Activated CD4-positive, alpha-beta T cell treated with anti-CD3 and anti-CD28 coated beads, Interleukin-2, amount 50 U/mL, for 4 hours (primary cell): ENCODE measurements at places on chromosomes 7 and 10.
A peak's percentile ranks its signal among the peaks of the same experiment; 100 is the strongest.

DNA sequence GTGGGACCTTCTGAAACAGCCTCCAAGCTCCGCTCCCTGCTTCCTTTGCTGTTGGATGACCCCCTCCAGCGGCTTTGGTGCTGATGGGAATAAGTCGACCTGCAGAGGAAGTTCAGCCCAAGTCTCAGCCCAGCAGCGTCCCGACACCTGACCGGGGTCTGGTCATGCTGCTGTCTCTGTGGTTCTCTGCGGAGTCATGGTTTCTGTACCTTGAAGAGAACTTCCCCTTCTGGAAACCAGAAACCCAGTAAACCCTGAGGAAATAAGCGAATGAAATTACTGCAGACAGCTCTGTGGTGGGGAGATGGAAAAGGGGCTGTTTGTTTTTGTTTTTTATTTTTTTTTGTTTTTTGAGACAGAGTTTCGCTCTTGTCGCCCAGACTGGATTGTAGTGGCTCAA, 18.3 kb upstream of the ZNF12 start:
- no peak for DNase-seq

DNA sequence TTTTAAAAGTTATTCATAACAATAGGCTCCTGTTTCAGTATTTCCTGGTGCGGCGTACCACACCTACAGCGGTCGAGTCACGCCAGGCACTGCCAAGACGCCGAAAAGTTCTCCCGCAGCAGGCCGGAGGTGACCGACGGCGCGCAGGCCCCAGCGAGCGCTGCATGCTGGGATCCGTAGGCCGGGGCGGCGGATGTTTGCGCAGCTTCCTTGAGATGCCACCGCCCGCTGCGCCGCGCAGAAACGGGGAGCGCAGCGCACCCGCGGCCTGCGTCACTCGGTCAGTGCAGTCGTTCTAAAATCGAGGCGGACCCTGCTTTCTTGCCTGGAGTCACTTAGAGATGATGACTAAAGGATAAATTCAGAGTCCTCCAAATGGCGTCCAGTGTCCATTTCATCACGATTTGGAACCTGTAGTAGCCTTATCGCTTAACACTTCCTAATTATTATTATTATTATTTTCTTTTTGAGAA, 1.3 kb upstream of the KIF11 start:
- peak; percentile 84 for DNase-seq

- DNase-seq, result no peak
Observed at GRCh38 chr7:48173756-48174382, 2.6 kb downstream of the ABCA13 start.

GRCh38 chr10:95655571-95656290, 780 bp downstream of the ALDH18A1 start:
- DNase-seq, result peak; percentile 22

GRCh38 chr7:73451780-73452398, 18.3 kb downstream of the FZD9 start:
- no peak for DNase-seq

- DNase-seq, result no peak
Observed at GRCh38 chr10:79021331-79021907, 47.3 kb upstream of the ZMIZ1 start.

- no peak for DNase-seq
Observed at GRCh38 chr10:35412900-35413491, 76.7 kb downstream of the CCNY start.

DNA sequence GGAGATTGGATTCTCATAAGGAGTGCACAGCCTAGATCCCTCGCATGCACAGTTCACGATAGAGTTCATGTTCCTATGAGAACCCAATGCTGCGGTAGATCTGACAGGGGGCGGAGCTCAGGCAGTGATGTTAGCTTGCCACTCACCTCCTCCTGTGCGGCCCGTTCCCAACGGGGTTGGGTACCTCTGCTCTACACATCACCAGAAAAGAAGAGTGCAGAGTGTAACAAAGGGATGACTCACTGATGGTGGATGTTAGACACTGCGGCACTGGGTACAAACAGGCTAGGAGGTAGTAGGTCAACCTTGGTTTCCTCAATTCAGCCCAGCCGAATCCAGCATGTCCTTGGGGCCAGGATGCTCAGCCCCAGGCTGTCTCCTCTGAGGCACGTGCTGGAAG, 66.8 kb upstream of the CHST15 start:
- no peak for DNase-seq

DNA sequence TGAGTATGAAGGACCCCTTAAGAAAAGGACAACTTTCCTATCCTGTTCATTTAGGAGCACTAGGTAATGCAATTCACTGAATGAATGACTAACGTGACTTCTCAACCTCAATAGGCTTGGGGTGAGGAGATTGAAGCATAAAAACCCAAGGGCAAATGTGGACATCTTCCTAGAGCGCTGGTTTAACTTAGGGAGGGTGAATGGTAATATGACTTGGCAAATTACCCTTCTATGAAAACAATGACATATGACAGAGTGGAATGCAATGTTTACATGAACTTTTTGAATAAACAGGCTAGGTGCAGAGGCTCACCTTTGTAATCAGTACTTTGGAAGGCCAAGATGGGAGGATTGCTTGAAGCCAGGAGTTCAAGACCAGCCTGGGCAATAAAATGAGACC, 83.9 kb upstream of the ANK3 start:
- DNase-seq, result no peak

DNA sequence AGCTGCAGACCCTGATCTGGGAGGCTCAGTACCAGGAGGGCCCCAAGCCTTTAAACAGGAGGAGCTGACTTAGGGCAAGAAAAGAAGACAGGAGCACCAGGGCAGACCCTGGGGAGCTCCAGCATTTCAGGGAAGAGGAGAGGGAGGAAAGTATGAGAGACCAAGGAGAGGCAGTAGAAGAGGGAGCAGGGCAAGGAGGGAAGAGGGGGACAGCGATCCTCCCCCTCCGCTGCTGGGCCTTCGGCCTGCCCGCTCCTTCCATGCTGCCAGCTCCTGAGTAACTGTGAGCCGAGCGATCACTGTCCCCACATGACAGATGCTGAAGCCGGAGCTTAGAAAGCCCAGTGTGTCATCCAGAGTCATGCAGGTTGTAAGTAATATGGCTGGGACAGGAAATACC, 65.9 kb downstream of the ALOX5 start:
- DNase-seq, result no peak

DNA sequence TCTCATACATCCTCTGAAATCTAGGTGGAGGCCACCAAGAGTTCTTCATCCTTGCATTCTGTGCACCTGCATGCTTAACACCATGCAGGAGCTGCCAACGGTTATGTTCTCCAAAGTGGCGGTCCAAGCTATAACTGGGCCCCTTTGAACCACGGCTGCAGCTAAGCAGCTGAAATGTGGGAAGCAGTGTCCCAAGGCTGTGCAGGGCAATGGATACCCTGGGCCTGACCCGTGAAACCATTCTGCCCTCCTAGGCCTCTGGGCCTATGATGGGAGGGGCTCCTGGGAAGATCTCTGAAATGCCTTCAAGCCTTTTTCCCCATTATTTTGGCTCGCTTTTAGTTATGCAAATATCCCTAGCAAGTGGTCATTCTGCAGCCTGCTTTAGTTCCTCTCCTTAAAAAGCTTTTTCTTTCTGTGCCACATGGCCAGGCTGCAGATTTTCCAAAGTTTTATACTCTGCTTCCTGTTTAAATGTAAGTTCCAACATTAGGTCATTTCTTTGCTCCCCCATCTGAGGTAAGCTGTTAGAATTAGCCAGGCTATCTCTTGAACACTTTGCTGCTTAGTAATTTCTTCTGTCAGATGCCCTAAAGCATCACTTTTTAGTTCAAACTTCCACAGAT, 7.7 kb upstream of the GTPBP4 start:
- no peak for DNase-seq

- DNase-seq, result no peak
Observed at GRCh38 chr10:11825796-11826414, 2.7 kb downstream of the PROSER2 start.

DNA sequence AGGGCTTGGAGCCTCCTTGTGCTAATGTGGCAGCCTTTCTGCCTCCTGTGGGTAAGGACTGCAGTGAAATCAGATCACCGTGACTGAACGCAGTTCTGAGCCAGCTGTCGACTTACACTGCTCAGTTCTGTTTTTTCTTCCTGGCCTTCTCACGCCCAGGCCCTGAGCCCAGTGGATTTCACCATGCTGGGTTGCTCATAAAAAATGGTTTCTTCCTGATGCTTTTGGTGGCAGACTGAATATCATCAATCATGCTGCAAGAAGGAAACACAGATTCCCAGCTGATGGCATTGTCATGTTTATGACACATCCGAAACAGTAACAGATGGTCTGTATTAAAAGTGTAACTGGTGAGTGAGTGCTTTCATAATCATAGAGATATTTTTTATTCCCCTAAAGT, 389.6 kb downstream of the GALNT17 start:
- DNase-seq, result no peak

DNA sequence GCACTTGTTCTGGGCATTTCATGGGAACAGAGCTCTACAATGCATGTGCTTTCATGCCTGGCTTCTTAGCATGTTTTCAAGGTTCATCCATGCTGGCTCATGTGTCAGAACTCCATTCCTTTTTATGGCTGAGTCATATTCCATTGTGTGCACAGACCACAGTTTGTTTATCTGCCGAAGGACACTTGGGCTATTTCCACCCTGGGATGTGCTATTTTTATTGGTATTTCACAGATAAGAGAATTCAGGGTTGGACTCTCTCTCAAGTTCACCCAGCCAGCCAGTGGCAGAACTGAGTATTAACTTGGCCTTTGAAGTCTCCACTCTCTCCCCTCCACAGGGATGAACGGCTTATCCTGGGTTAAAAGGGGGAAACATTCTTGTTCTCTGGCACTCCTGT, 190.7 kb upstream of the GPR26 start:
- DNase-seq, result no peak

GRCh38 chr7:2115760-2116447, 116.8 kb downstream of the MAD1L1 start:
- DNase-seq, result no peak

DNA sequence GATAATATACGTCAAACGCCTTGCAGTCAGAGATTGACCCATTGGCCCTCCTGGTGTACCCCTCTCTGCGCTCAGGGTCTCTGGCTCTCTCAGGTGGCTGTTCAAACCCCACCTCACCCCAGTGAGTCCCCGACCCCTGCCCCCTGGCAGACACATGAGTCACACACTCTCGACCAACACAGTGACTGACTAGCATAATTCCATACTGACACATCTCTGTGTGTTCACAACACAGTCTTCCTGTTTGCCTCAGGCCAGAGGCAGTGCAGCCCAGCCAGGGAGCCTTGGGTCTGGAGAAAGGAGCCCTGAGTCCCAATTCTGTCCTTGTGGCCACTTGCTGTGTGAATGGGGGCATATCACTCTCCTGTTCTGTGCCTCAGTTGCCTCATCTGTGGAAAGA, 40.1 kb downstream of the PALD1 start:
- no peak for DNase-seq

DNA sequence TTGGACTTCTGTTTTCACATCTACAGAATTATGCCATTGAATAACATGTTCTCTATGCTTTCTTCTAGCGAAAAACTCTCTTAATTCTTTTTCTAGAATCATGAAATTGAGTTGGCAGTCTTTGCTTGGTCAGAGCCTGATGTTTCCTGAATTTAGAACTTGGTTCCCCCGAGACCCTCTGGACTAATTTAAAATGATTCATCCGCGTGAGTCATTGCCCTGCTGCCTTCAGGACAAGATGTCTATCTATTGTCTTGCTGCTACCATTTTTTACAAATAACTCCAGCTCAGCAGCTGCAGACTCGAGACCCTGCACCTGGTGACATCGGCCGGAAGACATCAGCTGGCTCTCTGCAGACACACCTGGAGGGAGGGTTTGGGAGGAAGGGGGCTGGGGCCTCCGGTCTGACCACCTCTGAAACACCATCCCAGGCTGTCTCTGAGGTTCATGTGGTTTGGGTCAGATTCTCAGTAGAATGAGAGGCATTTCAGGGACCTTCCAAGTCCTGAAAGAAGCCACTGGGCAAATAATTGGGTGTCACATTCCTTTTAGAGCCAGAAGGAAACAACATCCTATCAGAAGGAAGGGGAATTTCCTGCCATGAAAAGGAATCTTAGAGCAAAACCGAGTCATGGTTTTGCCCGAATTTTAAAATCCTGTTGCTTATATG, 20.9 kb upstream of the KLF6 start:
- peak; percentile 41 for DNase-seq

DNA sequence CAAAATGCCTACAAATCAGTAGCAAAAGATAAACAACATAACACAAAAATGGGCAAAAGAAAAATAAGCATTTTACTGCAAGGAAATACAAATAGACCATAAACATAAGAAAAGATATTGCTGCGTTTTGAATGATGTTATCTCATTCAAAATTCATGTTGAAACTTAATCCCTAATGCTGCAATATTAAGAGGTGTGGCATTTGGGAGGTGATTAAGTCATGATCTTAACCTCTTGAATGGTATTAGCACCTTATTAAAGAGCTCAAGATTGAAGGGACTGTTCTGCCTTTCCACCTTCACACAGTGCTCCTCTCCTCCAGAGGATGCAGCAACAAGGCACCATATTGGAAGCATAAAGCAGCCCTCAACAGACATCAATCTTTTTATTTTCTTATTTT, 12.4 kb upstream of the TNKS2 start:
- DNase-seq, result no peak

- DNase-seq, result no peak
Observed at GRCh38 chr7:2637505-2638223, 5.9 kb downstream of the TTYH3 start.

DNA sequence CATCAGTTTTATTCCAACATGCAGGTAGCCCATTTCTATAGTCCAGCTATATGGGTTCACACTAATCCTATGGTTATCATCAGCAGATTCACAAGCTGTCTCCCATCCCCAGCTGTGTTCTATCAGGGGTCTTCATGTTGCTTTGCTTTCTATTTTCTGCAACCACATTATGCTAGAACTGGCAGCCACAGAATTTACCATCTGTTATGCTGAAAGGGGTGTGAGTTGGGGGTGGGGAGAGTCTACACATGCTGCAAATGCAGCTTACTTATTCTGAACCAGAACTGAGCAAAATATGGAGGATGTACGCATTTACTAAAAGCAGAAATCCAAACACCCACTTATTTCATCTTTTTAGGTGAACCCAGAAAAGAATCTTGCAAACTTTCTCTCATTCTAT, 32.9 kb downstream of the SHTN1 start:
- no peak for DNase-seq

DNA sequence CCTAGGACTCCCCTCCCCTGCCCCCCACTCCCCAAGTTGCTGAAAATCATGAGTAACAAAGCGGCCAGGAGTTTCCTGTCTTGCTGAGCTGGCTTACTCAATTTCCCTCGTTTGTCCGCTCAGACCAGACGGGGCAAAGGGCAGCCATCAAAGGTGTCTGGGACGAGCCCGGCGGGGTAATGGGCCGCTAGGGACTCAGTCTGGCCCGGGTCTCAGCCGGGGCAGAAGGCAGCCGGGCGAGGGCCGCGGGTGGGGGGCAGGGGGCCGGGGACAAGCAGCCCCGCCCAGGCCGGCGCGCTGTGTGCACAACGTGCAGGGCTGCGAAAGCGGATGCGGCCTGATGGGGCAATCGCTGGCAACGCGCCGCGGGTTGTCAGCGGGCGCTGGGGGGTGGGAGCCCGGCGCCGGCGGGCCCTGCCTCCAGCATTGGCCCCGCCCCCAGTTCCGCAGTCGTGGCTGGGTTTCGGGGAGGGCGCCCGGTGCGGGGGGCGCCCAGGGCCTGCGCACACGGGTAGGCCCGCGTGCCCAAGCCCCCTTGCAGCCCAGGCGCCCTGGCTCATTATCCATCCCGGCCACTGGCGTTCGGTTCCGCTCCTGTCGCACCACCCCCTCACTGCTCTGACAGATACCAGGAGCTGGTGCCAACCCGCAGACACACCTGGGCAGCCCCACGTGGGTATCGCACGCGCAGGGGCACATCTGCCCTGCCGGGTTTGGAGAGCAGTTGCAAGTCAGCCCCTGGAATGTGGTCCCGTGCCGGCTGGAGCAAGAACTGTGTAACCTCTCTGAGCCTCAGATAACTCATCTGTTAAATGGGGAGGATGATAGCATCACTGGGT, 35.1 kb downstream of the DNAJB12 start:
- peak; percentile 82 for DNase-seq
